ENCODE measurements at places on chromosomes 6 and 20.

GRCh38 chr20:23568320-23568970 lies at the start of gene CST9L:
Gene CST9L (minus strand): TSS chr20:23568484. CDS start chr20:23568450, 34 bp downstream.
- no peaks in the 10 kb centered on the region for H3K36me3 ChIP-seq
- H3K4me1 ChIP-seq = no peaks in the 10 kb centered on the region
- peaks cover 31% of the 10 kb centered on the region for H3K27me3 ChIP-seq
- no peak for DNase-seq

- H3K27me3 ChIP-seq = peaks cover 17% of the 10 kb centered on the region
- peak overlapping the region; percentile 76 for H3K4me3 ChIP-seq
- H3K27ac ChIP-seq = peak overlapping the region; percentile 90
- H3K4me1 ChIP-seq = peaks cover 65% of the 10 kb centered on the region
- peaks cover 2% of the 10 kb centered on the region for H3K36me3 ChIP-seq
Measured at GRCh38 chr20:43955062-43955749, 40.6 kb downstream of the TOX2 start.

DNA sequence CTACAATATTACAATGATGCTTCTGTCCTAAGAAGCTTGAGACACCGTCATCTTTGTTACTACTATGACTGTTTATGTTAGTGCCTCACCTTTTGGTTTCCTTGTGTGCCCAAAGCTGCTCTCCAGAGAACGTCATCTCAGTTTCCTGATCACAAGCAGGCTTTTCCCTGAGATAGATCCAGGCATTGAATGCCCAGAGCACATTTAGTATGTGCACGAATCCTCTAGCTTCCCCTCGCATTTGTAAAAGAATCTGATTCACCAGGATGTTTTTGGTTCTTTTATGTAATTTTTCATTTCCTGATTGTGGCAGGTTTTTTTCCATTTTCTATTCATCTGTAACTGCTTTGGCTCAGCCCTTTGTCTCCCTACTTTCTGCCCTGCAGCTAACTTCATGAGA lies 100.2 kb upstream of the TMEM181 start:
- peaks cover 3% of the 10 kb centered on the region for H3K4me1 ChIP-seq
- H3K27me3 ChIP-seq = no peaks in the 10 kb centered on the region
- no peak overlapping the region for H3K4me3 ChIP-seq
- H3K36me3 ChIP-seq = peaks cover 10% of the 10 kb centered on the region

DNA sequence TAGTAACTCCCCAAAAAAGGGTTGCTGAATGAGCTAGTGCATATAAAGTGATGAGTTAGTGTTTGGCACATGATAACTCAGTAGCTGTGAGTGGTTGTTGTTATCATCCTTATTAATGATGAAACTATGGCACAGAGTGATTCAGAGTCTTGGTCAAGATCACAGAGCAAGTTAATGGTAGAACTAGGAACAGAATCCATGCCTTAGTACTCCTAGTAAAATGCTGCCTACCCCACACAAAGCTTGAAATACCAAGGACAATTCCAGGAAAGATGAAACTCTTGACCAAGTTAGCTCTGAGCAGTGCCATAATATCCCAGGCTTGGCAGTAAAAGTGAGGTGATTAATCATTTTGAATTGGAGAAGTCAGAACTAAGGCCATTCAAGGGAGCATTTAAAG lies 109.1 kb upstream of the ENPP5 start:
- no peaks in the 10 kb centered on the region for H3K4me1 ChIP-seq
- no peak for DNase-seq
- H3K27ac ChIP-seq = no peak overlapping the region
- no peak overlapping the region for H3K4me3 ChIP-seq

DNA sequence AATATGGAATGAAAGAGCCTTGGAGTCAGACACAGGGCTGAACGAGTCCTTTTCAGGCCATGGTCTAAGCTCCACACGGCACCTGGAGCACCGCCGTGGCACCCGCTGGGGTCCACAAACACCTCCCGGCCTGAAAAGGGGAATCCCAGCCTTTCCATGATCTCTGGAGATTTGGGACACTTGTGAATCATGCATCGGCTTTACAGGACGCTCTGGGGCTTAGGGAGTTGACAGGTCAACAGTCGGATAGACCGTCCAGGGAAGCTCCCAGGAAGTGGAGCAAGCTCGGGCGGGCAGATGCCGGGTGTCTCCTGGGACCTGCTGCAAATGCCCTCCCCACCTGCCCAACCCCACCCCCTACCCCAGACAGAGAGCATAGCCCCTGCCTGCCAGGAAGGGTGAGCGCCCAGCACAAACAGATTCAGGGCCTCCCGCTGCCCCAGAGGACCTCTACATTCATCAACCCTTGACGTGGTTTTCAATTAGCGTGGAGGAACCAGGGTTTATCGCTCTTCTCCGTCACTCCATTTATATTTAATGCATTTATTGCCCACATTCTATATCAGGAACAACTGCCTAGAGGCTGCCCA lies 53.6 kb downstream of the YTHDF1 start:
- H3K4me1 ChIP-seq = peaks cover 5% of the 10 kb centered on the region
- H3K27me3 ChIP-seq = peaks cover 21% of the 10 kb centered on the region
- no peak for DNase-seq
- no peak overlapping the region for H3K4me3 ChIP-seq

- H3K27ac ChIP-seq = no peak overlapping the region
- H3K36me3 ChIP-seq = peaks cover 3% of the 10 kb centered on the region
- DNase-seq = no peak
- H3K4me3 ChIP-seq = no peak overlapping the region
- H3K4me1 ChIP-seq = no peaks in the 10 kb centered on the region
Measured at GRCh38 chr6:138194287-138194686, 24.0 kb downstream of the PBOV1 start.

DNA sequence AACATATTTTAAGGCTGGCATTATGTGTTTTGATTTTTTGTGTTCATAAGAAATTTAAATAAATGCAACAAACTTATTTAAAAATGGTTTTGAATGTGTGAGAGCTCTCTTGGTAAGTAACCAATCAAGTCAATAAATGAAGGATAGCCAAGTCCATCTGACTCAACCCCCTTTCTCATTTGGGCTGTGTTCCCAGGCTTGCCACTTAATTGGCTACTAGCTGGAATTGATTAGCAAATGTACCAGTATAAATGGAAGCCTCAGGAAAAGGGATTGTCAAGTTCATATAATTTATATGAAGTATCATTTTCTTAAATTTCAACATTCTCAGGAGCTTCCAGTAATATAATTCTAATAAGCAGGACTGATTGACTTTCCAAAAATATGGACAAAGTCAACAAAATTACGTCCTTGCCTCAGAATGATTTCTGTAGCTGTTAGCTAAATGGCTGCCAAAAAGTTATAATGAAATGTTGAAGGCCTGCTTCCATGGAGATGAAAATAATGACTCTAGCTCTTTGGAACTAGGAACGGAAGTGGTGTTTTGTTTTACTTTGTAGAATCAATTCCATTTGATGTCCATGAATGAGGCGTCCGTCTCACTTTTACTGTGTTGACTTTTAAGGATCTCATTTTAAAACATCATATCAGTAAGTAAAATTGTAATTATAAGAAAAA lies 614.9 kb downstream of the CDH26 start:
- H3K4me1 ChIP-seq = no peaks in the 10 kb centered on the region
- H3K27ac ChIP-seq = no peak overlapping the region
- H3K27me3 ChIP-seq = no peaks in the 10 kb centered on the region
- H3K36me3 ChIP-seq = no peaks in the 10 kb centered on the region

DNA sequence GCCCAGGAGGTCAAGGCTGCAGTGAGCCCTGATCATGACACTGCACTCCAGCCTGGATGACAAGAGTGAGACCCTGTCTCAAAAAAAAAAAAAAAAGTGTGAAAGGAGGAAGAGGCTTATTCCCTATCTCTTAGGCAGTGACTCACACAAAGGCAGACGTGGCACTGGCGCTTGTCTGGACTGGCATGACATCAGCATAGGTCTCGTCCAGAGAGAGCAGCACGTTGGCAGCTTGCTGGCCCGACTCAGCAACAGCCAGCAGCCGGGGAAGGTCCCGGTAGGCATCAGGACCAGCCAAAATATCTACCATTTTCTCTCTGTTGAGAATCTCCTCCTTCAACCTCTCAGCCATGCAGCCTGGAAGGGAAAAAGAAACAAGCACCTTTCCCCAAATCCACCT lies 14.1 kb downstream of the CDK5RAP1 start:
- H3K4me1 ChIP-seq = peaks cover 5% of the 10 kb centered on the region
- peaks cover 7% of the 10 kb centered on the region for H3K36me3 ChIP-seq
- H3K27me3 ChIP-seq = no peaks in the 10 kb centered on the region
- no peak for DNase-seq
- peak overlapping the region; percentile 19 for H3K27ac ChIP-seq

GRCh38 chr20:47350181-47350550 lies 6.3 kb downstream of the ZMYND8 start:
- DNase-seq = no peak
- no peaks in the 10 kb centered on the region for H3K27me3 ChIP-seq
- H3K27ac ChIP-seq = no peak overlapping the region
- H3K4me3 ChIP-seq = no peak overlapping the region
- peaks cover 31% of the 10 kb centered on the region for H3K4me1 ChIP-seq

DNA sequence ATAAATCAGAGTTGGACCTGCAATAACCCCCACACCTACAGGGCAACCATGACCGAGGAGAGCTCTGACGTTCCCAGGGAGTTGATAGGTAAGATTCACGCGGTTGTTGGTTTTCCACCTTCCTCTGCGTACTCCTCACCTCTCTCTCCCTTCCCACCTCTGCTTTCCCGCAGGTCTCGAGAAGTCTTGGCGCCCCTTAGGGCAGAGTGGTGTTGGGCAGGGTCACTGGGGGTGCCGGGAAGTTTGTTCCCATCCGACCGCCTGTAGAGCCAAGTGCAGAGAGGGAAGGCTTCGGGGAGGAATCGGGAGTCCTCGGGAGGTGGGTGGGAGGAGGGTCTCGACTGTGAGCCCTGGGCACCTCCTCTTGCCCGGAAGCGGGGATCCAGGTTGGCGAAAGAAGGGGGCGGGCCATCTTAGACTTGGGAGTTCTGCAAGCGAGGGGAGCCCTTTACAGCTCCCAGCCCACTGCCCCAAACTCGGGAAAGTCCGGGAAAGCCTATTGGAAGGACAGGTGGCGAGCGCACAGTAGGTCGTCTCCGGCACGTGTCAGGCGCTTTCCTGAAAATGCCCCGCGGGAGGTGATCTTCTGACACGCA lies 672 bp downstream of the CARMIL1 start:
- no peaks in the 10 kb centered on the region for H3K36me3 ChIP-seq
- DNase-seq = no peak
- H3K4me1 ChIP-seq = peaks cover 29% of the 10 kb centered on the region
- H3K27ac ChIP-seq = peak overlapping the region; percentile 60
- H3K4me3 ChIP-seq = peak overlapping the region; percentile 95

- H3K27ac ChIP-seq = no peak overlapping the region
- no peak overlapping the region for H3K4me3 ChIP-seq
- H3K36me3 ChIP-seq = peaks cover 4% of the 10 kb centered on the region
- no peaks in the 10 kb centered on the region for H3K27me3 ChIP-seq
- DNase-seq = peak; percentile 40
Measured at GRCh38 chr6:158072083-158072721, 90.5 kb downstream of the SYNJ2 start.

- H3K27ac ChIP-seq = peak overlapping the region; percentile 39
- H3K4me1 ChIP-seq = peaks cover 26% of the 10 kb centered on the region
- H3K27me3 ChIP-seq = no peaks in the 10 kb centered on the region
- peaks cover 2% of the 10 kb centered on the region for H3K36me3 ChIP-seq
- no peak overlapping the region for H3K4me3 ChIP-seq
- no peak for DNase-seq
Measured at GRCh38 chr6:90261801-90262200, 34.8 kb downstream of the BACH2 start.

GRCh38 chr6:49565855-49566254 lies 15.4 kb downstream of the C6orf141 start:
- no peak overlapping the region for H3K4me3 ChIP-seq
- H3K27ac ChIP-seq = no peak overlapping the region
- no peaks in the 10 kb centered on the region for H3K4me1 ChIP-seq
- H3K36me3 ChIP-seq = no peaks in the 10 kb centered on the region
- DNase-seq = no peak
- peaks cover 25% of the 10 kb centered on the region for H3K27me3 ChIP-seq

DNA sequence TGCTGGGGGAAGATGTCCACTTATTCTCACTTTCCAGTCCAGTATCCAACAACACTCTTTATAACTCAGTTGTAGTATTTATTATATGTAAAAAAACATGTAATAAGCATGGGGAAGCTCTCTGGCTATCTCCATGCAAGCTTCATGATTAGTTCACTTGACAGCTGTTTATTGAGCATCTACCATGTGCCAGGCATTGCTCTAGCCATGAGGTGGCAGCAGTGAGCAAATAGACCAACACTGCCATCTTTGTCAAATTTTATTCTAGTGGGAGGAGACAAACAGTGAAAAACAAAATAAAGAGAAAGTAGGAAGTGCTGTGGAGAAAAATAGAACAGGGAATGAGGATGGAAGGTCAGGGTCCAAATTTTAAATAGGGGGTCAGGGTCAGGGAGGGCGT lies 131.8 kb downstream of the CFAP61 start:
- no peaks in the 10 kb centered on the region for H3K27me3 ChIP-seq
- no peaks in the 10 kb centered on the region for H3K4me1 ChIP-seq
- DNase-seq = no peak
- no peaks in the 10 kb centered on the region for H3K36me3 ChIP-seq
- H3K27ac ChIP-seq = no peak overlapping the region

GRCh38 chr6:165872311-165872710 lies 209.3 kb upstream of the PDE10A start:
- no peak overlapping the region for H3K27ac ChIP-seq
- H3K4me3 ChIP-seq = no peak overlapping the region
- no peaks in the 10 kb centered on the region for H3K4me1 ChIP-seq
- no peak for DNase-seq
- peaks cover 6% of the 10 kb centered on the region for H3K27me3 ChIP-seq

DNA sequence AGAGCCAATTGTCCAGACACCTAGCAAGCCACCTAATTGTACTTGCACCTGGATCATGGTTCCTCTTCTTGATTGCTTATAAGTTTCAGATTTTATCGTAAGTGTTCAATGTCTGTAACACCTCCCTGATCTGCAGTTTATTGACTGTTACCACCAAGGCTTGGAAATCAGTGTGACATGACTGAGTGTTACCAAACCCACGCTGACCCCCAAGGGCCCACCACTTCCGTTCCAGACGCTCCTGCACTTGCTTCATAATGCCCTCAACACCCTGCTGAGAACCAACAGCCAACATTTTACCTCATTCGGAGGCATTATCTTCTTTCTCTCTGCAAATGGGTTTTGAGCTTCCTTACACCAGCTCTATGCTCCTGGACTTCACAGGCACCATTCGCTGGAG lies 6.3 kb downstream of the CCR6 start:
- no peaks in the 10 kb centered on the region for H3K27me3 ChIP-seq
- peaks cover 15% of the 10 kb centered on the region for H3K36me3 ChIP-seq
- H3K4me3 ChIP-seq = peak overlapping the region; percentile 77
- peaks cover 59% of the 10 kb centered on the region for H3K4me1 ChIP-seq
- H3K27ac ChIP-seq = peak overlapping the region; percentile 100

GRCh38 chr6:125269328-125269985 lies 32.3 kb downstream of the HDDC2 start:
- H3K36me3 ChIP-seq = no peaks in the 10 kb centered on the region
- no peaks in the 10 kb centered on the region for H3K27me3 ChIP-seq
- H3K27ac ChIP-seq = no peak overlapping the region
- no peaks in the 10 kb centered on the region for H3K4me1 ChIP-seq
- no peak for DNase-seq

Data from T-helper 17 cell (primary cell).